ENCODE measurements at places on chromosomes 2 and 18.

DNA sequence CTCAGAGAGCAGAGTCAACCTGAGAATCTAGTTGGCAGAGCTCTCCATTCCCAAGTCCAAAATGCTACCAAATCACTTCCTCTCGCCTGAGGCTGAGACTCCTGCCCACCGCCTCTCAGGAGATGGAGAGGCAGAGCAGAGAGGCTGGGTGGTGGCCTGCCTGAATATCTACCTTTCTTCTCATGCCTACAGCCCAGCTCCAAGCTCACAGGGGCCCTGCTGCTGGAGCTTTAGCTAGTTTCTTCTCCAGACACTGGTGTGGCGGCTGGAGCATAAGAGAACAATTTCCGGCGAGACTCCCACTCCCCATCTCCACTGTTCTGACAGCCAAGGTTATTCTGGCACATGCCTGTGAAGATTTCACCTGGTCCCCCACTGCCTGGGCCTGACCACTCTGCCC, 8.1 kb upstream of the CYP26B1 start:
- no peak for DNase-seq

GRCh38 chr2:66435549-66435875, 587 bp downstream of the MEIS1 start:
- DNase-seq: no peak

DNA sequence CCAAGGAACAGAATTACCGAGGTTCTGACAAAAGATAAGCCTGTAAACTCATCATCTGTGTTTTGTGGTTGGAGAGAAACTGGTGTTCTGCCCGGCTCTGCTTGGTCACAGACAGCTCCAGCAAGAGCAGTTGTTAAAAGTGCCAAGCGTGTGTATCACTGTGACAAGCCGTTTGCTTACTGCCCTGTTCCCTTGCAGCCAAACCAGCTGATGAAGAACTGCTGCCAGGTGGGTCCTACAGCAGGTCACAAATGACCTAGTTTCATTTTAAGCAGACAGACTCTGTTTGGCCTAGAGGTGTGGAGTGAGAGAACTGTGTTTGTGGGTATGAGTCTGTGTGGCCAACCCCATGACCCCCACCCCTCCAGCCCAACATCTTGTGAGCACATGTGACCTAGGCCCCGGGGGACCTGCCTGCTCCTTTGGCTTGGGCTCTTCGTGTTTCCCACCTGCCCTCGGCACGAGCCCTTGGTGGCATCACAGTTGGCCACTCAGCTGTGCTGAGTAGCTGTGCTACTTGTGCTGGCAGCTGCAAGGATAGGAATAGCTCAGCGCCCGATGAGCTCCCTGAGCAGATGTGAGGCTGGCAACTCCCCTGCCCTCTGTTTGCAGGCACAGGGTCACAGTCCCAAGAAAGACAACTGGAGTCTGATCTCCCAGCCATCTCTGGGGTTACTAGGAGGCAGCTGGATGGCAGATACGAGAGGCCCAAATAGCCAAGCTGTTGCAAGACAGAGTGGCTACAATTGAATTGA, 9.7 kb downstream of the OXER1 start:
- no peak for DNase-seq

- DNase-seq: no peak
Observed at GRCh38 chr2:228268301-228268700, 86.8 kb upstream of the SPHKAP start.

- DNase-seq: no peak
Observed at GRCh38 chr2:88400037-88400767, 52.3 kb downstream of the FOXI3 start.

- DNase-seq: peak; percentile 97
Observed at GRCh38 chr18:74147779-74148542, at the start of the genes FBXO15 and TIMM21. Gene FBXO15 (minus strand): TSS chr18:74147834. CDS start chr18:74147785, 49 bp downstream. Gene TIMM21 (plus strand): TSS chr18:74148523. CDS start chr18:74148809, 286 bp downstream.

DNA sequence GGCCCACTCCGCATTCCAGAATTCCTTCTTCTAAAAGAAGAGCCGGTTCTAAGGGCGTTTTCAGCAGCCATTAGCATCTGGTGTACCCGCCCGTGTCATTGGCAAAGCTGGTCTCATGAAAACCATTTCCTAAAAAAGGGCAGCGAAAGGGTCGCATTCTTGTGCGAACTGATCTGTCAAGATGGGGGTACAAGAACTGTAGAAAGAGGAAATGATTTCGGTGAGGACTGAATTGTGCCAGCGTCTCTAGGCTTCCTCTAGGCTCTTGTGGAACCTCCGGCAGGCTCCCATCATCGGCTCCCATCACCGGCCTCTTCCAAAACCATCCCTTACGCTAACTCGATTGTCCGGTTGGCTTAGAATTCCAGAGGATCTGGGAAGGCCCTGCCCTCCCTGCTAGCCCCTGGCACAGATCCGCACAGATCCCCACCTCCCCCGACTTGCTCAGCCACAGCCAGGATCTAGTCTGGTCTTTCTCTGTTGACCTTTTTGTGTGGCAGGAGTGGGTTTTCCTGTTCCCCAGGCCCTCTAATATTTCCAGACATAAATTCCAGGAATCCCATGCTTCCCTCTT, 1.3 kb downstream of the RAB31 start:
- no peak for DNase-seq

DNA sequence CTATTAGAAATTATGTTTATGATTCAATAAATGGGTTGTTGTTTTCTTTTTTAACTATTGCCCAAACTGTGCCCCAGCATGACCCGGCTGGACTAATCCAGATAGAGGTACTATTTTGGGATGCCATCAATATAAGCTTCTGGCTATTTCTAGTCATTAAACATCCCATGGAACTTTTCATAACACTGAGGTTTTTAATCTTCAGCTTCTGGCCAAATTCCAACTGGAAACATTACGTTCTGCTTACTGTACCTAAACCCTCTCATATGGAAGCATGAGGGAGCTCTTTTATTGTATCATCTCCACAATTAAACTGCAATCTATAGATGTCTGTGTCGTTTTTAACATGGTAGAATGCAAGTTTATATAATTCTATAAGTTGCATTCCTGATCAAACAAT, 674.7 kb downstream of the ARHGAP15 start:
- DNase-seq: peak; percentile 41

- no peak for DNase-seq
Observed at GRCh38 chr18:22952525-22952924, 19.4 kb downstream of the RBBP8 start.

- no peak for DNase-seq
Observed at GRCh38 chr2:226883296-226883795, 47.5 kb downstream of the RHBDD1 start.

- DNase-seq: no peak
Observed at GRCh38 chr18:75823471-75823870, 396.0 kb upstream of the SMIM21 start.
